ENCODE measurements at places on chromosomes 13 and 19. TPM values are rescaled to one million over a fixed set of nuclear protein-coding genes. Genes with fewer than 3 reads are reported as not detected.

DNA sequence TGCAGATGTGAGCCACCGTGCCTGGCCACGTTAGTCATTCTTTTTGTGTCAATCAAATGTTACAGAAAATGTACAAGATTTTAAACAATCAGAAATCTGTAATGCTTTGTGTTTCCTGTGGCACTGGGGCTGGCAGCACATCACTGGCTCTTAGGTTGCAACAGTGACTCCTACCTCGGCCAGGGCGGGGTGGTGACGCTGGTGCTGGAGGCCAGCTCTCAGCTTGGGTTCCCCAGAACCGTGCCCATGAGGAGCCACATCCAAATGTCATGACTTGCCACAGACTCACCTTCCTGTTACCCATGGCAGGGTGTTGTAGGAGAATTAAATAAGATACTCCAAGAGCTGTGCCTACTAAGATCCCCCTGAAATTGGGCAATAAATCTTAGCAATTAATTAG lies 161.7 kb downstream of the TEX29 start:
- no peak for DNase-seq

- DNase-seq: no peak
These were observed 782 bp downstream of the CYSLTR2 start for GRCh38 chr13:48654511-48654910.

DNA sequence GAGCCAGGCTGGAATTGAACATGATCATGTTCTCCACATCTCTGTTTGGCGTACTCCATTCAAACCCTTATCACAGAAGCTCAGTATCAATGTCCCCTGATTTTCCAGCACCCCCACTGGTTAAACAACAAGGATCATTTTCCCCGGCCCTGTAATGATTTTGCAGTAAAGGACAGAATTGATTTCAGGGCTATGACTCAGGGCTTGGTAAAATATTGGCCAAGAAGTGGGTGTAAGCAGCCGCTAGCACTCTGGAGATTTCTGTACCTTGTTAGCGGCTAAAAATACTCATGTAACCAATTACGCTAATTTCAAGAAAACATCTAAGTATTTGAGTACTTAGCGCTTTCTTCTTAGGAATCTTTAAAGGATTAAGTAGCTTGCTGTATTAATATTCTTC lies 69.5 kb upstream of the FNDC3A start:
- DNase-seq: no peak

DNA sequence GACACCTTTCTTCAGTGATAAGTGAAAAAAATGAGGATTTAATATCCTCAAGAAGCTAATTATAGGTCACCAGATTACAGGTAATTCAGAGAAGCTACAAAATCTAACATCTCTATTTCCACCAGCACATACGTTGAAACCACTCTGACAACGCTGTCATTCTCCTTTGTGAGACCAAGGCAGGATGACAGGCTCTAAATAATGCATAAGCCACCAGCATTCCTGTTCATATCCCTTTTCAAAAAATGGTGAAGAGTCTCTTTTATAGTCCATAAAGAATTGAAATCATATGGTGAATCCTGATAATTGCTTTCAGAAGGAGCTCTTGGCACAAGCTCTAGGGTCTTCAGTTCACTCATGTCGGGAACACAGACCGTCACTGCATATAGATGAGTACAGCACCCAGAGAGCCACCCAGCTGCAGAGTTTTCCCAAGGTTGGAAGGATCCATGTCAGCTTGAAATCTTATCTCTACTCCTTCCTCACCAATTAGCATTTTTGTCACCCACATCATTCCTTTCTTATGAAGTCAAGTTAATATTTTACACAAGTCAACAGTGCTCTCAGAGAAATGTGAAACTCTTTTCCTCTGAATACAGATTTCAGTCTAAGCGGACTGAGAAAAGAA lies 431.4 kb downstream of the TBC1D4 start:
- DNase-seq: no peak

DNA sequence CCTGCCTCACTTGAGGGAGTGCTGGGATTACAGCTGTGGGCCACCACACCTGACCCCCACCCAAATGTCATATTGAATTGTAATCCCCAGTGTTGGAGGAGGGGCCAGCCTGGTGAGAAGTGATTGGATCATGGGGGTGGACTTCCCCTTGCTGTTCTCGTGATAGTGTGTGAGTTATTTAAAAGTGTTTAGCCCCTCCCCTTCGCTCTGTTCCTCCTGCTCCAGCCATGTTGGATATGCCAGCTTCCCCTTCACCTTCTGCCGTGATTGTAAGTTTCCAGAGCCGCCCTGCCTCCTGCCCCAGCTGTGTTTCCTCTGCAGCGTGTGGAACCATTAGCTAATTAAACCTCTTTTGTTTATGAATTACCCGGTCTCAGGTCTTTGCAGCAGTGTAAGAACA lies 13.7 kb downstream of the CHAMP1 start:
- no peak for DNase-seq

GRCh38 chr19:16527334-16527935 lies 14.8 kb downstream of the CHERP start:
- no peak for DNase-seq

- no peak for DNase-seq
These were observed 1647.6 kb upstream of the SPRY2 start for GRCh38 chr13:81988567-81988966.

DNA sequence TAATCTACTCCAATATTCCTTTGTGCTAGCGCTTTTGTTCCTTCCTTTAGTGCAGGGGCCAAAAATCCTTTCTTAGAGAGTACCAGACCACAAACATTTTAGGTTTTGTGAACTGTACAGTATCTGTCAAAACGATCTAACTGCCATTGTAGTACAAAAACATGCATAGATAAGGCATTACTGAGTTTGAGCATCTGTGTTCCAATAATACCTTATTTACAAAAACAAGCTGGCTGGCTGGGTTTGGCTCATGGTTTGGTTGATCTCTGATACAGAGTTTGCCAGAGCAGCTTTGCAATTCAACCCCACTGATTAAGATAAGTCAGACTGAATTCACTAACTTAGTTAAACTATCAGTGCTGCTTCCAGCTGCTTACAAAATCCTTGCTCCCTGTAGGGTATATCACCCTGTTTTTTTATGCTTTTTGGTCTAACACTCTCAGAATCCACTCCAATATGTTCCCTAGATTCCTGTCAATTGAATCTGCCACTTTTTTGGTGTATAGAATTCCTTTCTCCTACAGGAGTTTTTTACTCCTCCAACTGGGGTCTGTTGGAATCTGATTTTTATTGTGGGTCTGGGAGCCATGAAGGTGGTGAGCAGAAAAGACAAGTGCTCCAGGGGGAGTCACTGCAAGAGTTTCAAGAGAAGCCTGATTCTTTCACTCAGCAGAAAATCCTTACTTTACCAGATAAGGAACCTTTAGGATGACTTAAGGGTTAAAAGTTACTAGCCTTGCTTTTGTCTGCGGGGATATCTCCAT lies 1399.4 kb downstream of the EFNB2 start:
- DNase-seq: no peak

DNA sequence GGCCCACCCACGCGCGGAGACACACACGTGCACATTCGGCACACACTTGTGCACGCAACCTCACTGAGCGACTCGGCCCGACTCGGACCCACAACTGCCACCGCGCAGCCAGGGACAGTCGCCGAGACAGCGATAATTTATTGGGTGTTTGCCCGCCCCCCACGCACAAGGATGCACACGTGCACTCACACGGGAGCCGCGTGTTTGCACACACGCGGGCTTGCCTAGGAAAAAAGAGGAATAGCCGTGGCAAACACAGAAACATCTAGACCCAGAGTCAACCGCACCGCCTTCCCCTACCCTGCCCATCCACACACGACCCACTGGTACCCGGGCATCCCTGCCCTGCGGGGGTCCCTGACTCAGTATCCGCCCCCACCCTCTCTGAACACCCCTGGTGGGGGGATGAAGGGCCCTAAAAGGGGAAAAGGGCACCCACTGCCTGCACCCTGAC lies 1.1 kb upstream of the SSBP4 start:
- DNase-seq: peak; percentile 78

DNA sequence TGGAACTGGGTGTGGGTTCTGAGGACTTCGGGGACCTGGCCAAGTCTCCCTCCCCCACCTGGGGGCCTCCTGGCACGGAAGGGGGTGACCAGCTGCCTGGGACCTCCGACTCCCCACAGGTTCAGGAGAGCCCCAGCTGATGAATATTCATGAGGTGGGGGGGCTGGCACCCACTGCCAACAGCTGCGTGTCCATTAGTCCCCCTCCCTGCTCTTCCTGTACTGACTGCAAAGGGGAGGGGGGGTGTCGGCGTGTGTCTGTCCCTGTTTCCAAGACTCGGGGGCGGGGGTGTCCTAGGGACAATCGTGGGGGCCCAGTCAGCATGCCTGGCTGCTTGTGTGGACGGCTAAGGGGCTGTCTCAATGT lies 10.6 kb upstream of the NFIX start:
- DNase-seq: no peak

- no peak for DNase-seq
These were observed 21.7 kb downstream of the EDNRB start for GRCh38 chr13:77896977-77897376.

GRCh38 chr13:27374650-27375049 lies 49.8 kb upstream of the GTF3A start:
- peak; percentile 47 for DNase-seq

GRCh38 chr19:803099-803561 lies 5.9 kb downstream of the PTBP1 start:
- no peak for DNase-seq

DNA sequence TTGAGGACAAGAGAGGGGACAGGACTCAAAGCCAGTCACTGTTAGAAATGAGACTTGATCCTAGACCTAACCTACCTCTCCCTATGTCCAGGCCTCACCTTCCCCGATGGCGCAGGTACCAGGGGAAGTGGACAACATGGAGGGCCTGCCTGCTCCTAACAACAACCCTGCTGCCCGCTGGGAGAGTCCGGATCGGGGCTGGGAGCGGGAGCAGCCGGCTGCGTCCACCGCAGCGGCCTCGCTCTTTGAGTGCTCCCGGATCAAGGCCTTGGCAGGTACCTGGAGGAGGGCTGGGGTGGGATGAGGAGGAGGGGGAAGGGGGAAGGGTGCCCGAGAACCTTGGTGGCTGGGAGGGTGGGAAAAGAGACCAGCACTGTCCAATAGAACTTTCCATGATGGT lies 5.7 kb downstream of the SPTBN4 start:
- no peak for DNase-seq

DNA sequence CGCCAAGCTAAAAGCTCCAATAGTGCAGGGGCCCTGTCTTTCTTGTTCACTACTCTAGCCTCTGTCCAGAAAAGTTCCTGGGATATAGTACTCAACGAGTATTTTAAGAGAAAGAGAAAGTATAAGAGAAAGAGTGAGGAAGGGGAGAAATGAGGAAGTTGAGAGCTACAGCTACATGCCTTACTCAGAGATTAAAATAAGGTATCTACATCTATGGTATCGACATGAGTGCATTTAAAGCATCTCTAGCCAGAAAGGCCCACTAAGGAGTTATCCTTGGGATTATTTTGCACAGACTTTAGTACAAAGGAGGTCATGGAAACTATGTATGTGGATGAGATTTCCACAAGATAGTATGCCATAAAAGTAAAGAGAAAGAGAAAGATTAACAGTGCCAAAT lies 28.5 kb downstream of the MYCBP2 start:
- no peak for DNase-seq

DNA sequence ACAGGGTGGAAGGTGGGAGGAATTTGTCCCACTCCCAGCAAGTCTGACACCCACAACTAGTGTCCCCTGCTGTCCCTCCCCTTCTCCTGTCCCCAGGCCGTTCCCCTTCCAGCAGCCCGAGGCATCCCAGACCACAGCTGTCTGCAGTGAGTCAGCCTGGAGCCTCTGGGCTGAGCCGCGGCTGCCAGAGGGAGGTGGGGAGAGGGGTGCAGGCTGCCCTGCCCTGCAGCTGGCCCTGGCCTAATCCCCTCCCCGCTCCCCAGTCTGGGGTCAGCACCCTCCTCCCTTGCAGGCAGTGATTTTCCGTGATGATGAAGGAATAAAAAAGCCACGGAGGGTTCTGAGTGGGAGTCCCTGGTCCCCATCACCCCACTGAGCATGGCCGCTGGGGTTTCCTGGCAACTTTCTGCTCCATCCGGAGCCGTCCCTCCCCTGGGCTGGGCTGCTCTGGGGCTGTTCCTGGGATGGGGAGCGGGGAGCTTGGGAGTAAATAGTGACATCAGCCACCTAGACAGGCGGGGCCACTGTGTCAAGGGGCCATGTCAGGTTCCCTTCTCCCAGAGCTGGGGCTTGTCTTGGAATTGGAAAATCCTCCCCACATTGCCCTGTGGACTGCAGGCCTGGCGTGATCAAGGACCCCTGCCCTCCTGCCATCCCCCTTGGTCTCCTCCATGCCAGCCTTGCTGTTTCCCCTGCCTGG lies 16.8 kb downstream of the SPC24 start:
- DNase-seq: peak; percentile 95

GRCh38 chr13:108944760-108945159 lies 315.3 kb downstream of the MYO16 start:
- no peak for DNase-seq

DNA sequence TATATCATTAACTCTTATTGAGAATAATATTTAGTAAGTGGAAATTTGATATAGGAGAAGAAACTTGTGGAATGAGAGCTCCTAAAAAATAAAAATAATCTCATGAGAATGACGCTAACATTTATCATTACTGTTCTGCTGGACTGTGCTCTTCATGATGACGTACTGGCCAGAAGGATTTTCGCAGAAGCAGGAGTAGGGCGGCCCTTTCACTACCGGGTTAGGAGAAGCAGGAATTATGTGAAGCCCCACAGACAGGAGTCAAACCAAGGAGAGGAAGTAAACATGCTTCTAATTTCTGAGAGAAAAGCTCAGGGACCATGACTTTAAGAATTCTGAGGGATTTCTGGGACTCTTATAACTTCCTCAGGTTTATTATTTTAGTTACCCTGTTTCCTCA lies 195.1 kb downstream of the VWA8 start:
- DNase-seq: no peak

DNA sequence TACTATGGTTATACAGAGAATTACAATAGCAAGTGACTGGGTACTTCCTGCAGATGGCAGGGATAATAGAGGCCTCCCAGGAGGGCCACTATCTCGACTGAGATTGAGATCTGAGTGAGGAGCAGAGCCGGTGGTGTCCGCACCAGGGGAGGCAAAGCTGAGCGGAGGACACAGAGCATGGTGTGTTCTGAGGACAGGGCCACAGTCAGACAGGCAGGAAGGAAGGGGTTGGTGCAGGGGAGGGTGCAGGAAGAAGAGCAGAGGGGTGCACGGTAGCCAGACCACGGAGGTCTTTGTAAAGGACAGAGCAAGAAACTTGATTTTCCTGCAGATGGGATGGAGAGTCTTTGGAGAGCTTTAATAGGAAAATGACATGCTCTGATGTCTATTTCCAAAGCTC lies 152.4 kb downstream of the SHISA2 start:
- DNase-seq: no peak

GRCh38 chr19:4518345-4519171 lies at the start of gene PLIN4:
TSS of gene PLIN4 (minus strand) at chr19:4518486. CDS start at chr19:4518272, 214 bp downstream.
- no peak for DNase-seq

- no peak for DNase-seq
These were observed 2545.3 kb downstream of the PCDH9 start for GRCh38 chr13:64684685-64685431.

ZNF850 gene
- total RNA-seq: 3.9 TPM

EHD2 gene
- total RNA-seq: 95.9 TPM

WTIP gene
- 15.1 TPM for total RNA-seq

KLF1 gene
- not detected for total RNA-seq

S1PR4 gene
- total RNA-seq: 1.2 TPM

BEST2 gene
- total RNA-seq: not detected

TEX101 gene
- not detected for total RNA-seq

NDUFA7 gene
- 69.0 TPM for total RNA-seq

ARHGAP33 gene
- 0.54 TPM for total RNA-seq

PSG7 gene
- not detected for total RNA-seq

KLK1 gene
- total RNA-seq: 1.4 TPM

RNF225 gene
- not detected for total RNA-seq

FREM2 gene
- 0.51 TPM for total RNA-seq

ZNF283 gene
- 3.7 TPM for total RNA-seq

KLHL1 gene
- total RNA-seq: not detected

ACER1 gene
- total RNA-seq: not detected

All from adrenal gland (tissue), 19 donors.